ENCODE measurements at places on chromosomes 6 and 20. TPM values are rescaled to one million over a fixed set of nuclear protein-coding genes. Genes with fewer than 3 reads are reported as not detected.

The SLC22A2 gene
- total RNA-seq = 0.13 TPM

The ZNF165 gene
- total RNA-seq = 0.26 TPM

The SYNDIG1 gene
- 3.2 TPM for total RNA-seq

The ITPR3 gene
- 28.9 TPM for total RNA-seq

The AVP gene
- total RNA-seq = not detected

The NOX3 gene
- total RNA-seq = not detected

The COL11A2 gene
- 0.13 TPM for total RNA-seq

The GABRR1 gene
- total RNA-seq = not detected

The LY6G6F gene
- not detected for total RNA-seq

The STX11 gene
- 3.6 TPM for total RNA-seq

The F13A1 gene
- total RNA-seq = not detected

The SCGN gene
- not detected for total RNA-seq

The DPPA5 gene
- total RNA-seq = not detected

The C20orf144 gene
- 0.13 TPM for total RNA-seq

The LCA5 gene
- total RNA-seq = 3.7 TPM

The ARG1 gene
- total RNA-seq = not detected

The DUSP15 gene
- total RNA-seq = 2.5 TPM

The COQ3 gene
- 5.2 TPM for total RNA-seq

The HNF4A gene
- not detected for total RNA-seq

The HSPA1L gene
- 1.5 TPM for total RNA-seq

The ACTL10 gene
- 2.6 TPM for total RNA-seq

The HDGFL1 gene
- total RNA-seq = not detected

The OPRM1 gene
- total RNA-seq = not detected

The PRICKLE4 gene
- total RNA-seq = 0.26 TPM

The BNIP5 gene
- not detected for total RNA-seq

The RSPH4A gene
- total RNA-seq = 0.19 TPM

The ENPP3 gene
- total RNA-seq = 0.40 TPM

The RAET1L gene
- total RNA-seq = not detected

The TRIM40 gene
- total RNA-seq = not detected

The ADISSP gene
- 16.2 TPM for total RNA-seq

The KHDC1 gene
- 2.0 TPM for total RNA-seq

The GFRAL gene
- total RNA-seq = not detected

The GSTA2 gene
- total RNA-seq = not detected

The LST1 gene
- not detected for total RNA-seq

The CLPSL1 gene
- total RNA-seq = not detected

The MED23 gene
- 23.3 TPM for total RNA-seq

The LY6G6D gene
- not detected for total RNA-seq

The ADGRG6 gene
- total RNA-seq = under 0.01 TPM

The KIAA0408 gene
- 2.4 TPM for total RNA-seq

The GNMT gene
- total RNA-seq = not detected

The PTPRK gene
- 65.0 TPM for total RNA-seq

The EEF1A2 gene
- total RNA-seq = 0.06 TPM

The CNR1 gene
- 1.3 TPM for total RNA-seq

The TBXT gene
- not detected for total RNA-seq

The GLP1R gene
- not detected for total RNA-seq

The TSHZ2 gene
- total RNA-seq = 4.0 TPM

The LKAAEAR1 gene
- not detected for total RNA-seq

The RAD21L1 gene
- not detected for total RNA-seq

The CTNNBL1 gene
- 26.8 TPM for total RNA-seq

The C6orf120 gene
- 40.6 TPM for total RNA-seq

The DNAH8 gene
- under 0.01 TPM for total RNA-seq
